Daoy (cell line): ENCODE measurements at places on chromosomes 3 and 15. TPM values are rescaled to one million over a fixed set of nuclear protein-coding genes. Genes with fewer than 3 reads are reported as not detected.

DNA sequence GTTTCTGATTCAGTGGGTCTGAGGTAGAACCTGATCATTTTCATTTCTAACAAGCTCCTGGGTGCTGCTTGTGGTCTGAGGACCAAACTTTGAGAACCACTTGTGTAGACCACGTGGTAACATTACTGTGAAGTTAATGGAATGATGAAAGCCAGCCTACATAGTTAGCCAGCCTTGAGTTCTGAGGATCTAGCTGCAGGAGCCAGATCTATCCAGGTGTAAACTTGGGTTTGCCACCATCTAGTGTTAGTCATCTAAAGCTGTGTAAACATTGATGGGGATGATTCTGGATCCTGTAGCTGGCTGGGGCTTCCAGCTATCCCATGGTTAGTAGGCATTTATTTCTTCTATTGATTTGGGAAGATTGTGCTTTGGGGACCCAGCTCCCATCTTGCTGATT, 170.0 kb downstream of the TMEM108 start:
- DNase-seq: no peak

- DNase-seq: no peak
These were observed 7.0 kb upstream of the OXTR start for GRCh38 chr3:8776406-8776805.

DNA sequence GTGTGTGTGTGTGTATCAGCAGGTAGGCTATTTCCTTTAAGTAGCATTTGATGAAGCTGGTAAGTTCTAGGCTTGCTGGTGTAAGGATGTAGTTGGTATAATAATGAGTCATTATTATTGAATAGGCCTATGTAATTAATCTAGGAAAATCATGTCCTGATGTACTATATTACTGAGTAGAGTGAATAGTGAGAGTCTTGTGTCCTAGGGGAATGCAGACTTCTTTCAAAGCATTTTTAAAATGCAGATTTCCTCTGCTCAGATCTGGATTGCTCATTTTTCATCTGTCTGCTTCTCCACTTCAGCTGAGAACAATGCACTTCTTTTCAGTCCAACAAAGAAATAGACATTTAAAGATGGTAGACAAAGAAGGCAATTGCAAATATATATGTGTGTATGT, 434.2 kb upstream of the ONECUT1 start:
- DNase-seq: no peak

DNA sequence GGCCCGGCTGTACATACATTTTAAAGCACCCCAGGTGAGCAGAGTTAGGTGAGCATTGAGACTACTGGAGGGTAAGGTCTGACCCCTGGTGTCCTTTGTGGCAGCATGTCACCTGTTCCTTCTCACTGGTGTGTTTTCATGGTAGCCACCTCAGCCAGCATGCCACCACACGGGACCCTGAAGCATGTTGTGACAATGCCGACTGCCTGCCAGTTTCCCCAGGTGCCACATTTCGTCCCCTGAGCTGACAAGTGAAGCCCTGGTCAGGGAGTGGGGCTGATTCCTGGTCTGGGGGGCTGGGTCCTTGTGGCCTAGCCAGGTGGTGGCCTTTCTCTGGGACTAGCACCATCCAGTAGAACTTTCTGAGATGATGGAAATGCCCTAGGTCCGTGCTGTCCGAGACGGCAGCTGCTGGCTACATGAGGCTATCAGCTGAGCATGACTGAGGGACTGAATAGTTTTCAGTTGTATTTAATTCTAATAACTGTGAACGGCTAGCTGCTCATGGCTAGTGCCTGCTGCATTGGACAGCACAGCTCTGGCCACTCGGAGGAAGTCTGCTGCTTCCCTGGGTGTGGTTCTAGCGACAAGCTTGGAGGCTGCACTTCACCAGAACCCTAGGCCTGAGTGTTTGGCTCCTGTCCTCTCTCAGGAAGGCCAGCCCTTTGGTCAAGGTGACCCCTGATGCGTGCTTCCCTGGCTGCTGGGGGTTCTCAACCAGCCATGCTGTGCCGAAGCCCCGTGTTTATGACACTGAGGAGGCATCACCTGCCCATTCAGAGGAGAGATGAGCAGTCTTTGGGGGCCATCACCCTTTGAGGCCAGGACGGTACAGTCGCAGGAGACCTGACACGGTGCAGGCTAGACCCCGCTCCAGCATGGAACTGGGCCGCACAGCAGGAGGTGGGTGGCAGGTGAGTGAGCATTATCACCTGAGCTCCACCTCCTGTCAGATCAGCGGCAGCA, 3.9 kb downstream of the C3orf22 start:
- no peak for DNase-seq

GRCh38 chr15:28967066-28967465, 81.3 kb downstream of the APBA2 start:
- no peak for DNase-seq

Gene SLC28A2
- not detected in 2 replicates for total RNA-seq

- DNase-seq: peak; percentile 53
These were observed 26.9 kb downstream of the PRKAR2A start for GRCh38 chr3:48820612-48821324.

DNA sequence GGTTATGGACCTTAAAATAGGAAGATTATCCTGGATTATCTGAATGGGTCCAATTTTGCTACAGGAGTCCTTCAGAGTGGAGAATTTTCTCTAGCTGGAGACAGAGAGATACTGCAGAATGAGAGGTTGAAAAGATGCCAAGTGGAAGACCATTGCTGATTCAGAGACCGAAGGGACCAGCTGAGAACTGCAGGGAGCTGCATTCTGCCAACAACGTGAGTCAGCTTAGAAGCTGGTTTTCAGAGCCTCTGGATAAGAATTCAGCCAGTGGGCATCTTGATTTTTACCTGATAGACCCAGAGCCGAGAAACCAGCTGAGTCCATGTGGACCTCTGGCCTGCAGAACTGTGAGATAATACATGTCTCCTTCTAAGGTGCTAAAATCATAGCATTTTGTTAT, 234.0 kb downstream of the NR2F2 start:
- peak; percentile 75 for DNase-seq

GRCh38 chr3:71185733-71186455, 397.6 kb downstream of the FOXP1 start:
- peak; percentile 43 for DNase-seq

Gene TGM5
- total RNA-seq: 0.51 TPM in 1 of 2 replicates, not detected in the other

DNA sequence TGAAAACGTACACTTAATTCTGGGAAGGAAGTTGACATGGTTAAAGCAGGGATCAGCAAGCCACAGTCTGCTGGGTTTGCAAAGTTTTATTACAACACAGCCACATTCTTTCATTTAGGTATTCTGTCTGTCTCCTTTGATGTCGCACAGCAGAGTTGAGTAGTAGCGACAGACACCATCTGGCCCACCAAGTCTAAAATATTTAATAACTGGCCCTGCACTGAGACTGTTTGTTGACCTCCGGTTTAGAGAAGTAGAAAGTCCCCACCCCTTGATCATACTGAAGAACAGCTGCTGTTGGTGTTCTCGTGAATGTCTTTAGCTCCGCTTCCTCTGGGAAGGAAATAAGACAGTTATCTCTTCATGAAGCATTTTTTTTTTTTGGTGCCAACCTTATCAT, 66.2 kb downstream of the MCTP2 start:
- no peak for DNase-seq

DNA sequence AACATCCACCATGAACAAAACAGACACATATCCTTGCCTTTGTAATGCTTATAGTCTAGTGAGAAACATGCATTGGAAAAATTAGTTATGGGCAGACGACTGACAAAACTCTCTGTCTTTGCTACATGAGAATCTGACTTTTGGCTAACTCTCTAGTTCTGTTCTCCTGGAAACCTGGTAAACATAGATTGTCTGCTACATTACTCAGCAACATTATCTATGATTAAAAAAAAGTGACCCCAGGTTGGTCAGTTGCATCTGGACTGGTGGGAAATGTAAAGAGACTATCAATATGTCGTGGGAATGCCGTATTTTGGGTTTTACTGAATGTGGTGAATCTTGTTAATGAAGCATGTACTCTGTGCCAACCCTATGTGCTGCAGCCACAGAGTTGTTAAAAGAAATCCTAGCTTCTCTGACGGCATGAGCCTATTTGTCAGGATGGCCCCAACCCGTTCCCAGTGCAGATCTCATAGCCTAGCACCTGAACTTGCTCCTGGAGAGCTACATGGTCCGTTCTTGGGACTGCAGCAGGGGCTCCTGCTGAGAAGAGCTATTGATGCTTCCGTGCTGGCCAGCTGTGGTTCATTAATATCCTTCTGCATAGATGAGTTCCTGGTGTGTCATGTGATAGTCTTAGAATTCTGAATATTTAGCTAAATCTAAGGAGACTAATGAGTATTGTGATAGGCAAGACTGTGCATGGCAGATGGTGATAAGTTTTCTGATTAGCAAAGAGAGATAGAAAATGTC, 311.7 kb upstream of the ZNF717 start:
- no peak for DNase-seq

- no peak for DNase-seq
These were observed 117.6 kb upstream of the SKOR1 start for GRCh38 chr15:67707520-67708283.
